ENCODE measurements at places on chromosomes 12 and 14.

- DNase-seq, result no peak
These were observed 203.7 kb downstream of the RMST start for GRCh38 chr12:97666263-97666662.

GRCh38 chr14:101851736-101852405, 90.4 kb downstream of the PPP2R5C start:
- DNase-seq, result no peak

DNA sequence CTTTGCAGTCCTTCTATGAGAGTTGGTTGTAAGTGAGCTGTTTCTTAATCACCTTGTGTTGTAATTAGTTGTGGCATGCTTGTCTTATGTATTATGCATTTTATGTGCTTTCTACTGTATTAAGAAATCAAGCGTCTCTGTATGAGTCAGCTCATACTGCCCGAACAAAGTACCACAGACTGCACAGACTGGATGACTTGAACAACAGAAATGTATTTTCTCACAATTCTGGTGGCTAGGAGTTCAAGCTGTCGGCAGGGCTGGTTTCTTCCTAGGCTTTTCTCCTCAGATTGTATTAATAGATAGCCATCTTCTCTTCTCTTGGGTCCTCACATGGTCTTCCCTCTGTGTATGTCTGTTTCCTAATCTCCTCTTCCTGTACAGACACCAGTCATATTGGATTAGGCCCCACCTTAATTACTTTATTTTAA, 77.7 kb downstream of the FLRT2 start:
- no peak for DNase-seq

- DNase-seq, result no peak
These were observed 5.7 kb downstream of the ADCY4 start for GRCh38 chr14:24329073-24329663.

- DNase-seq, result no peak
These were observed 3.0 kb upstream of the ZC3H14 start for GRCh38 chr14:88559852-88560251.

DNA sequence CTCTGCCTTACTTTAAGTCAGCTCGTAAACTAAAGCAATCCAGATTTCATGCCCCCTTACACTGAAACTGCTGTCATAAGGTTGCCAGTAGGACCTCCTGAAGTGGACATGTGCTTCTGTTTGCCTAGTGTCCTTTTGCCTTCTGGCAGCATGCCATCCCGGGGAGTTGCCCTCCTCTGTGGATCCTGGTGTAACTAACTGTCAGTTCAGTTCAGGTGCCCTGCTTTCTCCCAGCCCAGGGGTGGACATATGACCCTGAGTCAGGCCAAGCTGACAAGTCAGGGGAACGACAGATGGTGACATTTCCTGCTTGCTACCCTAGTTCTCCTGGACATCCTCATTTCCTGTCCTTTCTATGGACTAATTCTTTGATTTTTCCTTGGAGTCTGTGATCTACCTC, 25.6 kb downstream of the AKAP6 start:
- no peak for DNase-seq

DNA sequence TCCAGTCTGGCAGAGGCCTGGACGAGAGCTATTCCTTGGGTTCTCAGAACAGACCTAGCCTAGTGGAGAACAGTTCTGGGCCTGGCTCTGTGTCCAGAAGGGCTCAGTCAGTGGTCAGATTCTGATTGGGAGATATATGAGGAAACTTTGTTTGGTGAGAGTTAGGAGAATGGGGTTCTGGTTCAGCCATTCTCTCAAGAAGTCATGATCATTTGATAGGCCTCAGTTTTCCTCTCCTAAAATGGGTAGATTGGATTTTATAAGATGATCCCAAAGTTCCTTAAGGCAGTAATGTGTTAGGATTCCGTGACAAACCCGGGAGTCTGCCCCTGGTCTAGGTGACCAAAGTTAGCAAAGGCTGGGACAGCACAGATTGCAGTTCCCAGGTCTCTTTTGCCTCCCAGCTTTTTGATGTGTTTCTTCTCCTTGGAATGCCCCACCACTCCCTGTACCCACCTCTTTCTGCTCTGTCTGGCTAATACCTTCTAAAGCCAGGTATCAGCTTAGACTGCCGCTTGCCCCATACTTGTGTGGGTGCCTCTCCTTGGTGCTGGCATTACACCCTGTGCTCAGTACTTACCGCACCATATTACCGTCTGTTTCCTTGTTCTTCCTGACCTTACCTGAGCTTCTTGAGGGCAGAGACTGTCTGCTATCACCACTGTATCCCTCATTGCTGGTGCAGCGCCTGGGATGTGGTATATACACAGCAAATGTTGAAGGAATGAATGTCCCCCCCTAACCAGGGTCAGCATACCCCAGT, 25.5 kb downstream of the SUSD6 start:
- DNase-seq, result no peak

All from posterior cingulate gyrus (tissue), 11 donors.